Frontal cortex (tissue), 4 donors: ENCODE measurements at places on chromosomes 11 and 22.

DNA sequence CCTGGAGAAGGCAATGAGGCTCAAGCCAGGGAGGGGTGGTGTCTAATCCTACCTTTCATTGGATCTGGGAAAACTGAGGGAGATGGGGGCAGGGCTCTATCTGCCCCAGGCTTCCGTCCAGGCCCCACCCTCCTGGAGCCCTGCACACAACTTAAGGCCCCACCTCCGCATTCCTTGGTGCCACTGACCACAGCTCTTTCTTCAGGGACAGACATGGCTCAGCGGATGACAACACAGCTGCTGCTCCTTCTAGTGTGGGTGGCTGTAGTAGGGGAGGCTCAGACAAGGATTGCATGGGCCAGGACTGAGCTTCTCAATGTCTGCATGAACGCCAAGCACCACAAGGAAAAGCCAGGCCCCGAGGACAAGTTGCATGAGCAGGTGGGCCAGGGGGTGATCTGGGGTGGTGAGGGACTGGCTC lies at the start of gene FOLR1:
Gene FOLR1, plus strand, starts transcription at position 180 of the 421 bp plus-strand sequence. Its CDS starts 34 bp downstream, at position 214.
- no peak for DNase-seq

DNA sequence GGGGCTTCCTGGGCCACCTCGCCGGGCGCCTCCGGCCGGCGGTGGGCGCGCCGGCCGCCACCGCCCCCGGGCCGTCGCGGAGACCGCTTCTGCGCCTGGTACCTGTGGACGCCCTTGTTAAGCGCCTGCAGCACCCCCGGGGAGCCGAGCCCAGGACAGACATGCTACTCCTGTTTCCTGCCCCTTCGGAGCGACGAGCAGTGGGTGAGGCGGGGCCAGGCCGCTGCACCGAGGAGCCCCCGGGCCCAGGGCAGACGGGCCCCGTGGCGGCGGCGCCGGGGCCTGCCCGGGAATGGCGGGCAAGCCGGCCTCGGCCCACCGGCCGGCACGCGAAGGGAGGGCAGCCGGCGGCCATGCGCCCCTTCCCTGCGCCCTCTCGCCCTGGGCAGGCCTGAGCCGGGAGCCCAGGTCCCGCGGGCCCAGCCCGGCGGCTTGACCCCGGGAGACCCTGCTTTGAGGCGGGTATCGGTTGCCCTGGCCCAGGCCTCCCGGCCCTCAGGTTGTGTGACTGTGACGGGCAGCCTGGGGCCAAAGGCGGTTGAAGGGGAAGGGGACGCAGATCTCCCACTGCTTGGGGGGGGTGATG lies 789 bp upstream of the KDM2A start:
- DNase-seq = peak; percentile 68

DNA sequence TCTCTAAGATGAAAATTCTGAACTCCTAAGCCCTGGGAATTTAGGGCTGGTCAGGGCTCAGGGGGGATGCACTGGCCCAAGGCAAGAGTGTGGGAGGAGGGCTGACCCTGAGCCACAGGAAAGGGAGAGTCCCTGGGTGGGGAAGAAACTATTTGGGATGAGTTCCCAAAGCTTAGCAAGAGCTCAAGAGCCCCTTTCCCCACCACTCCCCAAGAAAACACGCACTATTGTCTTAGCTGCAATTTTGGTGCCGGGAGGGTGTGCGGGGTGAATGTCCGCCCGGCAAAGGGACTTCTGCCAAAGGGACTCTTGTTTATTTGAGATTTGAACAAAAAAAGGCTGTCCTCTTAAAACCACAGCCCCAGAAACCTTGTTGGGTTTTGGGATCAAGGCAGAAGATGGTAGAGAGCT lies 37.0 kb downstream of the KIAA1671 start:
- DNase-seq = no peak

- peak; percentile 48 for DNase-seq
Observed at GRCh38 chr11:12680246-12680939, 6.2 kb downstream of the TEAD1 start.

GRCh38 chr22:47259049-47259448 lies 496.6 kb downstream of the TBC1D22A start:
- DNase-seq = no peak

DNA sequence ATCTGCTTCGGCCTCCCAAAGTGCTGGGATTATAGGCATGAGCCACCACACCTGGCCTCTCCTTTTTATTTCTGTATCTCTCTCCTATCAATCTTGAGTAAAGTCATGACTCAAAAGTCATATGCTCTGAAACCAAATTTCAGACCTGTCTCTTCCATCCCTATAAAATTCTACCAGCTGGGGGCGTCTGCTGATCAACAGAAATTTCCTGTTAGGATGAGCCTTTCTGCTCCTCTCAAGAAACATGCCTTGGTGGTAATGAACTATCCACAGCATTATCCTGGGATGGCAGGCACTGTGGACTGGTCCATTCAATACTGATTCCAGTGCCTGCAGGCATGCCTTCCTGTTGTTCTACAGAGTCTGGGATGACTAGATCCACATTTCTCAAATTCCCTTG lies 472.6 kb downstream of the NELL1 start:
- DNase-seq = no peak

DNA sequence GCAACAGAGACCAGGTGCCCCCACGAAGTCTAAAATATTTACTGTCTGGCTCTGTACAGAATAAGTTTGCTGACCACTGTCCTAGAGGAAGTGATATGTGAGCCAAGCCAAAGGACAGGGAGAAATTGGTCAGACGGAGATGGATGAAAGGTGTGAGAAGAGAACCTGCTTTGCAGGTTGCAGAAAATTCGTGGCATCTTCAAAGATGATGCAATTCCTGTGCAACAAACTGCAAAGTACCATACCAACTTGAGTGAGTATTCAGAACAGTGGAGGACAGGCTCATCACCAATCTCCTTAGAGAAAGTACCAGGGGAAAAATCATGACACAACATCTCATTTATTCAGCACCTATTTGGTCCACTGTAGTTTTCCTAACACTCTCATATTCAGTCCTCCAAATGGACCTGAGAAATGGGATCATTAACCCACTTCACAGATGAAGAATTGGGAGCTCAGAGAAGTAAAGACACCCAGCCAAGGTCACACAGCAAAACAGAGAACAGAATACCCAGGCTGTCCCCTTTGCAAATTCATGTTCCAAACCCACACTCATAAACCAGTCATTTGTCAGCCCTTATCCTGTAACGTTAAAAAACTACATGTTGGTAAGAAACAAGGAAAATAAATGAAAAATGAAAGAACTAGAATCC lies 536.8 kb downstream of the MIAT start:
- no peak for DNase-seq

- no peak for DNase-seq
Observed at GRCh38 chr11:91220476-91221202, 997.8 kb upstream of the CHORDC1 start.

- peak; percentile 73 for DNase-seq
Observed at GRCh38 chr22:45863981-45864751, 112.8 kb downstream of the WNT7B start.

DNA sequence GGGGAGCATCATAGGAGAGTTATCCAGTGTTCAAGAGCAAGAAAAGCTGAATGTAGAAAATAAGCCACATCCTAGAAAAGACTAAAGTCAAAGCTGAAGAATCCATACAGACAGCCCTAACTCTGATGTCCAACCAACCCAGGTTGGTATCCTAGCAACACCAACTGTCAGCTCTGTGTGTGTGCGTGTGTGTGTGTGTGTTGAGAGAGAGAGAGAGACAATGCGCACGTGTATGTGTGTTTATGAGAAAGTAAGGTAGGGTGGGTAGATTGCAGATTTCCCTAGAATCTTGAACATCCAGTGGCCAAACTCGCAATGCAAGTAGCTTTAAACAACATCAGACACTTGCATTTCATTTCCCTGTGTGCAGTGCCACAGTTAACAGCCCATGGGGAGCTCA lies 274.9 kb downstream of the FAM181B start:
- no peak for DNase-seq

DNA sequence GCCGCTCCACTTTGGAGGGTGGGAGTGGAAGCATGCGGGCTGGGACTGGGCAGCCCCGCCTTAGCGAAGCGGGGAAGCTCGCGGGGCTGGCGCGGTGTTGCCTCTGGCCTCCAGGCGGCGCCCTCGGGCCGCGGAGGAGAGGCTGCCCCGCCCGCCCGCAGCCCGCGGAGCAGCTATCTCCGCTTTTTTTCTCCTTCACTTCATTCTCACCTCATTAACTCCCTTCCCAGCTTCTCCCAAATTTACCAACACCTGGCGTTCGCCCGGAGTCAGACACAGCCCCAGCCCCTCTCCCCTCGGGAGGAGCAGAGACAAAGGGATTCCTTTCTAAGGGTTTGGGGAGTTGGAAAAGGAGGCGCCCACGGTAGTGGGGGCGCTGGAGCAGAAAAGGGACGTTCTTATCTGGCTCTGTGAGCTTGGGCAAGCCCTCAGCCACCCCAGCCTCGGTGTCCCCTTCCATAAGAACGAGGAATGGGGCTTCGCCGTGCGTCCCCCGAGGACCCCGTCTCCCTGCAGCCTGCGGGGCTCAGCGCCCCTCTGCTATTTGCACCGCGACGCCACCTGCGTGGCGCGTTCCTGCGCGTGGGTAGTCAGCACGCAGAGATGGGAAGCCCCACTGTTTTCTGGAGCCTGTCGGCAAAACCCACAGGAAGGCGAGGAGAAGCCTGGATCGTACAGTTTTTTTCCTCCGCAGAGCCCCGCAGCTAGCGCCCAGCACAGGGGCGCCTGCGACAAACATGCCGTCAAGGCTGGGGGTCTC lies 1.5 kb upstream of the WNT11 start:
- peak; percentile 92 for DNase-seq

DNA sequence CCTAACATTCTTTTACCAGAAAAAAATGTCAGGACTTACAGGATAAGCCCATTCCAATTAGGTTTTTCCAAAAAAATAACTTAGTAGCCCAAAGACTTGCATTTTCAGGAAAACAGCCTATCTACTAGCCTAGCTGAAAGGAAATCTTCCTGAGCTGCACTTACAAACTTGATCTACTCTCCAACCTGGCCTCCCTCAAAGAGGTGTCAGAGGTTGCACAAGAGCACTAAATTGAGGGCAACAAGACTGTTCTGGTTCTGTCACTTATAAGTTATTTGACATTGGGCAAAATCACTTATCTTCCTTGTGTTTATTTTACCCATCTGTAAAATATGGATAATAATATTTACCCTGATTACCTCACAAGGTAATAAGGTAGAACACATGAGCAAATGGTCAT lies 7.9 kb upstream of the SOX6 start:
- DNase-seq = no peak

- DNase-seq = no peak
Observed at GRCh38 chr11:94131047-94131717, 2.5 kb downstream of the PANX1 start.

DNA sequence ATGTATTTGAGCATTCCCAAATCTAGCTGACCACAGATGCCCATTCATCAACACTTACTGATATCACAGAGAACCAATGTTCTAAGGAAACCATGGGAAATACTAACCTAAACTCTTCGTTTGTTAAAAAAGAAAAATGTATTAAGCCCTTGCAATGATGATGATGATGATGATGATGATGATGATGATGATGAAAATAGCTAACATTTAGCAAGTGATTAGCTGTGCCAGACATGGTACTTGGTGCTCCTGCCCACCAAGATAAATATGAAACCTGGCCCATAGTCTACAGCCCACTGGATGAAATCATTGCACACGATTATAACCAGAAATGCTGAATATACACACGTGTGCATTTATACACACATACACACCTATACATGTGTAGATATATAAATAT lies 37.5 kb downstream of the SMCO4 start:
- DNase-seq = no peak

DNA sequence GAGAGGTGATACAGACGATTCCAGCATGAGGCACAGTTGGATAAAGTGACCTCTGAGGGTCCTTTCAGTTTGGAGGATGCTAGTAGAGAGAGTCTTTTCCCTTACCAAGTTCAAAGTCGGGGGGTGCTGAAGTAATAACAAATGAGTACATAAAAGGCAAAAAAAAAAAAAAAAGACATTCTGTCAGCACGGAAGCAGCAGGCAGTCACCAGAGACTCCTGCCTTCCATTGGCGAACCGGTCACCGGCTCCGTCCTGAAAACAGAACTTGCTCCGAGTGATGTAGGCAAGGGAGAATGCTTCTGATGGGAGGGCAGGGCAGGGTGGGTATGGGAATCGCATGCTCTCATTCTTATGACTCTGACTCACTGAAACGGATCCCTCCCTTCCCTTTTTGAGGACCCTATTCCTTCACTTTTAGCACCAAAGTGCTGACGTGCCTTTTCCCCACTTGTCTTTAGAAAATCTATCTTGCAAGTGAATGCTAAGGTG lies 65.9 kb downstream of the PRR5L start:
- no peak for DNase-seq

DNA sequence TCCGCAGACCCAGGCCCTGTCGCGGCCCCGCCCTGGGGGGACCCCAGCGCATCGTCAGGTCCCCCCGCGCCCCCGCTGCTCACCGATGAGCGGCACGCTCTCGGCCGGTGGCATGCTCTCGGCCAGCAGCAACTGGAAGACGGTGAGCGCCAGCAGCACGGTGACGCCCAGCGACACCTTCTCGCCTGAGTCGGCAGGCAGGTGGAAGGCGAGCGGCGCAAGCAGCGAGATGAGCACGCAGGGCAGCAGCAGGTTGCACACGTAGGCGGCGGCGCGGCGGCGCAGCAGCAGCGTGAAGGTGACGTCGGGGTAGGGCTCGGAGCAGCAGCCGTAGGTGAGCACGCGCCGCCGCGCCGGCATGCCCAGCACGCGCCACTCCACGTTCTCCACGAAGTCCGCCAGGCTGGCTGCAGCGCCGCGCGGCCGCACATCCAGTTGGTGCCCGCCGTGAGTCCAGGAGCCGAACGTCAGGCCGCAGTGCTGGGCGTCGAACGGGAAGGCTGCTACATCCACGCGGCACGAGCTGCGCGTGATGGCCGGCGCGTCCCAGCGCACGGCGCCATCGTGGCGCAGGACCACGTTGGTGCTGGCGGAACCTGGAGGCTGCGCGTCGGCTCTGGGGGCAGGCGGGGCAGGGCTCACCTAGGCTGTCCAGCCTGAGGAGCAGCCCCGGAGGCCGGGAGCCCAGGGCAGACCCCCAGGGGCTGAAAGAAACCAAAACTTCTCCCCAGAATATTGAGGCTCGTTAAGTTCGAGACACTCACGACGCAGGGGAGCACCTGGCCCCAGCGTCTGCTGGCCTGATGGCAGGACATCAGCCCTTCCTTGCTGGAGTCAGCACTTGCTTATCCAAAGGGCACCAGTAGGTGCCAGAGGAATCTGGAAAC lies 3.8 kb downstream of the CHRNA10 start:
- no peak for DNase-seq

- no peak for DNase-seq
Observed at GRCh38 chr11:76209375-76209972, 3.2 kb upstream of the WNT11 start.

DNA sequence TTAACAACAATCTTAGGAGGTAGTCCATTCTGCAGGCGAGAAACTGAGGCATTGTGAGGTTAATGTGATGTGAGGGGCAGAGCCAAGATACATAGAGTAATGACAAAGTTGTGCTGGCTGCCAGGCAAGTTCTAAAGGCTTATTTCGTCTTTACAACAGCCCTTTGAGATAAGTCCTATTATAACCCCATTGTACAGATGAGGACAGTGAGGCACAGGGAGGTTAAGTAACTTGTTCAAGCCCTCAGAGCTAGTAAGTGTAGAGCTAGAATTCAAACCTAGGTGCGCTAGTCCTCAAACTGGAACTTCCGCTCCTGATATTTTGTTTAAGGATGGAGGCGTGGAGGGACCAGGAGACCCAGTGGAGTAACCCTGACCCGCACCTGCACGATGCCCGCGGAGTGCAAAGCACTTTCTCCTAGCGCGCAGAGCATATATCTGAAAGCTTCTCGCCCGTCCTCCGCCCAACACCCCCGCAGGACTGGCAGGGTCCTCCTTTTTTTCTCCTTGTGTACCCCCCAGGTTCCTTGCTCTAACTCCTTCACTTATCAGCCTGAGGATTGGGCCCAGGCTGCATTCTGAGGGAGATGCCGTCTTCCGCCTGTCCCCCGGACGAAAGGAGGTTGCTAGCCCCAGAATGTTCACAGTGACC lies 4.9 kb upstream of the FLI1 start:
- no peak for DNase-seq

GRCh38 chr22:46864314-46865051 lies 102.0 kb downstream of the TBC1D22A start:
- no peak for DNase-seq
